Right lobe of liver (tissue), 6 donors: ENCODE measurements at places on chromosomes 12 and 14.

GRCh38 chr14:78758333-78758732 lies 588.2 kb downstream of the NRXN3 start:
- no peaks in the 10 kb centered on the region for H3K4me1 ChIP-seq
- no peak for DNase-seq
- no peaks in the 10 kb centered on the region for H3K27me3 ChIP-seq
- no peak overlapping the region for H3K27ac ChIP-seq

DNA sequence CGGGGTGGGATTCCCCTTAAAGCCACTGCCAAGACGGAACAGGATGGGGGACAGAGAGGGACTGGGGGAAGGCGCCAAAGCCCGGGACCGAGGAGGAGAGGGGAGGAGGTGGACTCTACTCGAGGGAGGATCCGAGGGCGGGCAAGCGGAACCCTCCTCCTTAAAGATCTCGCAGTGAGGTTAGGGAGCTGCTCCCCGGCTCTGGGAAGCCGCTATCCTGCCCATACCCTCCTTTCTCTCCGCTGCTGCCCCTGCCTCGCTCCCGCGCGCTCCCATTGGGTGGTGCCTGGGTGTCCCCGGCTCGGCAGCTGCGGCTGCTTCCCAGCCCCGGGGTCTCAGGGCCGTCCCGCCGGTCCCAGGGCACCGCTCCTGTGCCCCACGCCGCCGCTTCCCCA lies 16.4 kb downstream of the KRT18 start:
- H3K36me3 ChIP-seq: no peaks in the 10 kb centered on the region
- no peaks in the 10 kb centered on the region for H3K4me1 ChIP-seq
- H3K4me3 ChIP-seq: no peak overlapping the region

DNA sequence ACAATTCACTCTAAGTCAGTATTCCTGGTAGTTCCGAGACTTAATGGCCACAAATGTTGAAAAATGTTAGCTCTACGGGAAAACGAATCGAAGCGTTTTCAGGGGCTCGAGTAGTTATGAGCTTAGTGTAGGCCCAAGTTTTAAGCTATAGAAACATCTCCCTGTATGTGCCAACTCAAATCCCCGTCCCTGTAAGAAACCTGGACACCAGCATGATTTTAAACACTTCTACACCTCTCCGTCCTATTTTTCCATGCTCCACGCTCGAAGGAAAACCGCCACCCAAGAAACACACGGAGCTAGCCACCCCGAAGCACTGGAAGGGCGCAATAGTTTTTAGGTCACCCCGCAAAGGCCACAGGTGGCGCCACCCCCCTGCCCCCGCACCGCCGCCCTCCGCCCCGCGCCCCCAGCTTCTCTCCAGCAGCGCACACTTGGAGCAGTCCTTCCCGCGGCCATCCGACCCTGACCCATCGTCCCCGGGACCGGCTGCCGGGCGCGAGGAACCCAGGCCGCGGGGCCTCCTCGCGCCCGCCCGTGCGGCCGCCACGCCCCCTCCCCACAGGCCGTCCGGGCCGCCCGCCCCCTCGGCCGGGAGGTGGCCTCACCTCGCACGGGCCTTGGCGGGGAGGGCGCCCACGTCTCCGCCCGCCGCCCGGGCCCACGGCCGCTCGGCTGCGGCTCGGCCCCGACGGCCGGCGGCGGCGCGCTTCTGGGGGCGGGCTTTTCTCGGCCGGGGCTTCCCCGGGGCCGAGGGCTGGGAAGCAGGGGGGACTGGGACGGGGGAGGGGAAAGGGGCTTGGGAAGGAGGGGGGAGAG lies 522 bp downstream of the R3HDM2 start:
- peak overlapping the region; percentile 46 for H3K4me3 ChIP-seq
- H3K36me3 ChIP-seq: no peaks in the 10 kb centered on the region
- no peaks in the 10 kb centered on the region for H3K27me3 ChIP-seq
- DNase-seq: peak; percentile 75

DNA sequence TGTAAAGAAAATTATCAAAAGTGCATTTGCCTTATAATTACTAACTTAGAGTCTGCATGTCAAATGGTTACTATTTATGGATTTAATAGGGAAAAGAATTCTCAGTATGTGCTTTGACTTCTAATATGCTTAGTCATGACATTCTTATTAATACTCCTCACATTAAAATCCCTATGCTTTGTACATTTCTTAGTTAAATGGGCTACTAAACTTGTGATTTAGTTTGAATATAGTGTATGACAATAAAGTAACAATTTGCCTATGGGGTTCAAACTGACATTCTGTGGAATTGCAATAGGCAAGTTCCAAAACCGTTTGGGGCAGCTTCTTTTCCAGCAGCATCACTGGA lies 361.9 kb upstream of the TMTC1 start:
- H3K27me3 ChIP-seq: no peaks in the 10 kb centered on the region
- DNase-seq: no peak
- no peaks in the 10 kb centered on the region for H3K4me1 ChIP-seq

DNA sequence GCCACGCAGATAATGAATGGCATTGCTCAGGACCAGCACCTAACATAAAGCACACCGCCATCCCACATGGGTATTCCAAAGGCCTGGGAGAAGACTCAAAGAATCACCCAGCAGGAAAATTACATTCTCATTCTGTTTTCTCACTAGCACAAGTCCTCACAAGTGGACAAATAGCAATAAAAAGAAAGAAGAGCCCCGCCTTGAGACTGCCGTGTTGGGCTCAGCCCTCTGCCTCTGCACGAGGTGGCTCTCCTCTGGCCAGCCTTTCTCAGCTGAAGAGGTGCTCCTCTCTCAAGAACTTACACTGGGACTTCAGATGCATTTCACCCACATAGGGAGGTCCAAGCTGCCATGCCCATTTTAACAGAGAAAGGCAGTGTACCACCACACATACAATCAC lies 207.5 kb downstream of the SPTSSA start:
- H3K27me3 ChIP-seq: no peaks in the 10 kb centered on the region
- H3K36me3 ChIP-seq: no peaks in the 10 kb centered on the region
- DNase-seq: no peak
- no peak overlapping the region for H3K27ac ChIP-seq
- no peak overlapping the region for H3K4me3 ChIP-seq

- no peaks in the 10 kb centered on the region for H3K4me1 ChIP-seq
- no peak overlapping the region for H3K27ac ChIP-seq
- H3K4me3 ChIP-seq: no peak overlapping the region
Observed at GRCh38 chr14:79708426-79709388, 502.6 kb downstream of the DIO2 start.
